ENCODE measurements at places on chromosomes 4 and X.

GRCh38 chr4:90328558-90328957, 201.4 kb downstream of the CCSER1 start:
- no peak for DNase-seq

DNA sequence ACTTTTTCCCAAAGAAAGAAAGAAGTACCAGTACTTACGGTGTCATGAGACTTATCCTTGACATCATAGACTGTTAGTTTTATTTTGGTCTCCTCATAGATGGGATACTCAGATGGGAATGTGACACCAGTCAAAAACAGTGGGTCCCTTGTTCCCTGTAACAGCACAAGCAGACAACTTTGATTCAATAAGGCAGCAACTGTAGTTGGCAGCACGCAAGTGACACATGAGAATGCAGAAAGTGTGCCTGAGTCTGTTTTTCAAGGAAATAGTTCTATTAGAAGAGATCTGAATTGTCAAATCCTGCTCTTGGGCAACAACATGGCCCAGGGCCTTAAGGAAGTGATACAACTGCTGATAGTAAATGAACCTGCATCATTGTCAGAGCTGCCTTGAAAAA, 443.2 kb downstream of the INPP4B start:
- no peak for DNase-seq

- no peak for DNase-seq
These were observed 52.3 kb downstream of the ARHGEF6 start for GRCh38 chrX:136728393-136728792.

DNA sequence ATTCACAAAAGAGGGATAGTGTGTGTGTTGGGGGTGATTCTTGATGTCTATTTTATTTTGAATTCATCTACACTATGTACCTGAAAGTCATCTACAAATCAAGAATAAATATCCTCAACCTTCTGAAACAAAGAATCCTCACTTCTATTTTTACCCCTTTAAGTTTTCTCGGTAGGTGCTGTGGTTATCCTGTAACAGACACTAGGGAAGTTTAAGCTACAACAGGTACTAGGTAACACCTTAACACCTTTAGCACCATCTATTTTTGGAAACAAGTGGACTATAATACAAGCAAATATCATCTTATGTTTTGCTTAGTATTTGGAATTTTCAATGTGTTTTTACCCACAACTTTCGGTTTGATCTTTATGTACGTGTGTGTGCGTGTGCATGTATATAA, 12.0 kb upstream of the BDH2 start:
- no peak for DNase-seq

- no peak for DNase-seq
These were observed 2.6 kb downstream of the CXCL2 start for GRCh38 chr4:74096265-74096980.

- DNase-seq = no peak
These were observed 57.0 kb upstream of the FTHL17 start for GRCh38 chrX:31128855-31129254.

GRCh38 chr4:9792381-9792780, 10.9 kb downstream of the DRD5 start:
- DNase-seq = no peak

DNA sequence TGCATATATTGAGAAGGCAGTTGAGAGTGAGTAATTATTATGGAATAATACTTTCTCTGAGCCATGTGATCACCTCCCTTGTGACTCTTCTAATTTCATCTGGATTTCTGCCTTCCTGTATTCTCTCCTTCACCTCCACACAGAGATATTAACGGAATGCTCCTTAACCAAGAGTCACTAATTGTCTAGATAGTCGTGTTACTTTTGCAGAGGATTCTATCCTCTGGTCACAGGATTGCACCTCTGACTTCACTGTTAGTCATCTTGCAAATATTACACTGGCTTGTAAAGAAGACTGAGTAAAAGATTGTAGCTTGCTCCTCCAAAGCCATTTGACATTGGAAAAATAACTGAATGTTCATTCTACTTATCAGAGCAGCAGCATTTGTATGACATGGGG, 160.9 kb downstream of the SH2D1A start:
- no peak for DNase-seq

GRCh38 chr4:6475492-6476020, 3.1 kb upstream of the PPP2R2C start:
- DNase-seq = no peak

DNA sequence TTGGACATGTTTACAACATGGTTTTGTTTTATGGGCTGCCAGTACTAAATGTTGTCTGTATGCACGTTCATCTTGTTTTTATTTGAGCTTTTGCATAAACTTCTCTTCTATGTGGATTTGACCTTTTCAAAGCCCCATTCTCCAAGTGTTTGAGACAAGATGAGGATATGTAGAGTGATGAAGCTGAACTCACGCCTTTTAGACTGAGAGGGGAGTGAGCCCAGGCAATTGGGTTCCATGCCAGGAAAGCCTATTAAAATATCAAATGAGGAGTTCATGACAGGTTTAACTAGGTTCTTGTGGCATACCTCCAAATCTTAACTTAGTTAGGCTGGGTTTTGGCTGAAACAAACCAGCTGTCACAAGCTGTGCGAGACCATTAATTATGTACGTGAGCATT, 170.4 kb upstream of the LDB2 start:
- no peak for DNase-seq

DNA sequence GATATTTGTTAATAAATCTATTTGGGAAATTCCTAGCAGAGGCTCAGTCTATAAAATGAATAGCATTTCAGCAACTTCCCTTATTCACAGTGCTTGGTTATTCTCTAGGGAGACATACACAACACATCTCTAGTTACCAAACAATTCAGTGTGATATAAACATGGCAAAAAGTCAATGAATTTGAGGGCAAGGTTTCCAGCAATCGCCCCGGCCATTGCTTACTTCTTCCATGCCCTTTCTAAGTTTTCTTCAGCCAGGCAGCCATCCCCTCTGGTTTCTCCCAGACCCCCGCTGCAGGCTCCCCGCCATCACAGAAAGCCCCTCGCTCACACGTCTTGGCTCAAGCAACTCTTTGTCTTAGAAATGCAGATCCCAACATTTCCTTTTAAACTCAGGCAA, 4.4 kb downstream of the TLR7 start:
- no peak for DNase-seq

DNA sequence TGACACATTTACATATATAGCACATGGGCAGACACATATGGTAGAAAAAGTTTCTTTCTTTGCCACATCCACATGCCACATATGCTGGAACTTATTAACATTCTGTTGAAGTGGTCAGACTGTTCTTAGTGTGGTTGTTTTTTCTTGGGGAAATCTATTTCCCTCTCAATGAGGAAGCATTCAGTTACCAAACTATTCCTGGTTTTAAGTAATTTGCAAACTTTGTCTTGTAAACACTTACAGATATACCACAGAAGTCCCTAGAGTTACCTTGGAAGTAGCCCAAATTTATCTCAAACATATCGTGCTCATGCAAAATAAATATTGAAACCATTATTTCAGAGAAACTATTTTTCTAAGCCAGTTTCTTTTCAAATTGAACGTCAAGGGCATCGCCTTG, 625.5 kb upstream of the INTU start:
- DNase-seq = no peak

- DNase-seq = no peak
These were observed 68.9 kb upstream of the MND1 start for GRCh38 chr4:153275380-153276276.

DNA sequence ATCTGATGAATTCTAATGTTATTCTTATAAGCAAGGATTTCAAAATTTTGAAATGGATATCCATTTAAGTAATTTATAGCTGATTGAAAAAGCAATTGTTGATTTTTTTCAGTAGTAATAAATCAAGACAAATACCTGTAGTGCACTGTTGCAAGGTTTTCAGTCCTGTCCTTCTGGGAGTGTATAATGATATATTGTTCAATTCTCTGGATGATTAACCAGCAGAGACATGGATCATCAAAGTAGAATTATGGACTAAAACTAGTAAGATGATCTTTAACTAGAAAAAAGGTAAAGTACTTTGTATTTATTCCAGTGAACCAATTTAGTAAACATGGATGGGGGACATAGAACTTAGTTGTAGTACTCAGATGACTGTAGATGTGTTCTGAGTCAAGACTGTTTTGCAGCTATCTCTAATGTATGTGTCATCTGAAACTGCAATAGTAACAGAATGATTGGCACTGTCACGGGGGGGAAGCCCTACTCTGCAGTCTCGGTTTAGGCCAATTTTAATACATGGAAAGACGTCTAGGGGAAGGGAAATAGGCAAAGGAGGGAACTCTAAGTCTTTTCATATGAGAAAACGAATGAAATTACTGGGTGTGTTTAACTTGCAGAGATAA, 121.9 kb downstream of the GLRA3 start:
- no peak for DNase-seq

- DNase-seq = no peak
These were observed 418.0 kb upstream of the PITX2 start for GRCh38 chr4:111040904-111041303.

All from stimulated activated CD4-positive, alpha-beta T cell treated with anti-CD3 and anti-CD28 coated beads, TNF-alpha, amount 100 ng/mL, for 24 hours (primary cell).